Kidney tubule cell (primary cell): ENCODE measurements at places on chromosomes 11 and 22.
A peak's percentile ranks its signal among the peaks of the same experiment; 100 is the strongest.

DNA sequence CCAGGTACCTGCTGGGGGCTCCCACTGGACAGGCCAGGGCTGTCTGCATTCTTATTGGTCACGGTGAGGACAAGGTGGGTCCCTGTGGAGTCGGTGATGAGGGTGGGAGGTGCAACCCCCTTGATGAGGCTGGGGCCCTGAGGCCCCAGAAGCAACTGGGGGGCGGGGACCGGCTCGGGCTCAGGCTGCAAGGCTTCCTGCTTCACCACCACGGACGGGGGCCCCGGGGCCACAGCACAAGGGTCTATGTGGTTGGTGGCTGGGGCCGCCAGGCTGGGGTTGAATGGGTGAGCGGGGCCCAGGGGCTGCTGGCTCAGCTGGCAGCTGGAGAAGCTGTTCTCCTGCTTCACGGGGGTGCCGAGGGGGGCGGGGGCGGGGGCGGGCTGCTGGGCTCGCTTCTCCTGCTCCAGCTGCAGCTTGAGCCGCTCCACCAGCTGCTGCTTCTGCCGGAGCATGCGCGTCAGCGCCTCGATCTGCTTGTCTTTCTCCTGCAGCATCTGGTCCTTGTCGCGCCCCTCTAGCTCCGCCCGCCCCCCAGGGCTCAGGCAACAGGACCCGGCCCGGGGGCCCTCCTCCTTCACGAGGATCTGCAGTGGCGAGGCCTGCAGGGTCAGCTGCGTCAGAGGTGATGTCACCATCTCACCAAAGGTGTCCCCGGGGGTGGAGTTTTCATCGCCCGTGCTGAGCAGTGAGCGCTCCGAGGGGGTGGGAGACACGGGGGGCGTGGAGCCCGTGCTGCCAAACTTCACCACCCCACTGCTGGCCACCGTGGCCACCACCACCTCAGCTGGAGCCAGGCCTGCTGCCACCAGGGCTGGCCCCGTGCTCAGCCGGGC lies 48.2 kb downstream of the SGSM3 start:
- no peak for DNase-seq

GRCh38 chr11:6962673-6963072 lies 36.4 kb downstream of the ZNF215 start:
- DNase-seq = no peak

GRCh38 chr22:39363751-39364515 lies 14.1 kb downstream of the SYNGR1 start:
- DNase-seq = no peak

- no peak for DNase-seq
Measured at GRCh38 chr11:40975076-40975475, 484.4 kb downstream of the LRRC4C start.

GRCh38 chr11:114977651-114978050 lies 299.3 kb downstream of the NXPE2 start:
- no peak for DNase-seq

- DNase-seq = no peak
Measured at GRCh38 chr11:107853070-107853469, 5.5 kb downstream of the SLC35F2 start.

GRCh38 chr11:106091480-106092123 lies 14.1 kb downstream of the AASDHPPT start:
- peak; percentile 51 for DNase-seq

- no peak for DNase-seq
Measured at GRCh38 chr11:121328967-121329679, 36.6 kb downstream of the SC5D start.

DNA sequence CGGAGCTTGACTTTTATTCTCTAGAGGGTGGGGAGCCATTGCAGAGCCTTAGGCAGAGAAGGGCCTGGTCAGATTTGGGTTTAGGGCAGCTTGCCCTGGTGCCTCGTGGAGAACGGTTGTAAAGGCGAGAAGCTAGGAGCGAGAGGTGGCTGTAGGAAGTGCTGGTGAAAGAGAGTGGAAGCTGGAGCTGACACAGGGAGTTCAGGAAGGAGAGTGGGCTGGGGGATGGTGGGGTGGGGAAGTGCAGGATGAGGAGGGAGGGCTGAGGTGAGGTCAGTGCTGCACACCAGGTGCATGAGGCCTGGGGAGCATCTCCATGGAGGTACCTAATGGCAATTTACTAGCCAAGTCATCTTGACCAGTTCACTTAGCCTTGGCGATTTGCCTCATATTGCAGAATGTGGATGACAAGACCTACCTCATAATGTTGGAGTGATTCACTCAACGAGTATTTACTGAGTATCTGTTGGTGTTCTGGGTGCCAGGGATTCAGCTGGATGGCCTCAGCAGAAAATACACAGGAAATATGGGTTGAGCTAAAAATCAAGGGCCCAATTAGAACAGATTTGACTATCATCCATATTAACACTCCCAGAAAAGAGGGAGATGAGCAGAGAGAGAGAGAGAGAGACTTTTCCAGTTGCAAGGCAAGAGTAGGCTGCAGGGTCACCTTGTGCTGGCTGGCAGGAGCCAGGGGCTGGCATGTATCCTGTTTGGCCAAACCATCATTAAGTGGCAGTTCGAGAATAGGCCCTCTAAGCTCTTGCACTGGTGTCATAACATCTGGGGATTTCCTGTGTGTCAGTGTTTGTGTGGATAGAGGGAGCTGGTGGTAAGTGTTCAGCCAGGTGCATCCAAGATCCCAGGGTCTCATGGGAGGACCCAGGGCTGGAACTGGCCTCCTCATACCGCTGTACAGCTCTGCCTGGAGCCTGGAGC lies 44.4 kb upstream of the CLDN5 start:
- peak; percentile 92 for DNase-seq
